ENCODE measurements at places on chromosomes 7 and 10.
A peak's percentile ranks its signal among the peaks of the same experiment; 100 is the strongest.

- DNase-seq = peak; percentile 88
Observed at GRCh38 chr7:37083311-37084096, 359.2 kb upstream of the AOAH start.

DNA sequence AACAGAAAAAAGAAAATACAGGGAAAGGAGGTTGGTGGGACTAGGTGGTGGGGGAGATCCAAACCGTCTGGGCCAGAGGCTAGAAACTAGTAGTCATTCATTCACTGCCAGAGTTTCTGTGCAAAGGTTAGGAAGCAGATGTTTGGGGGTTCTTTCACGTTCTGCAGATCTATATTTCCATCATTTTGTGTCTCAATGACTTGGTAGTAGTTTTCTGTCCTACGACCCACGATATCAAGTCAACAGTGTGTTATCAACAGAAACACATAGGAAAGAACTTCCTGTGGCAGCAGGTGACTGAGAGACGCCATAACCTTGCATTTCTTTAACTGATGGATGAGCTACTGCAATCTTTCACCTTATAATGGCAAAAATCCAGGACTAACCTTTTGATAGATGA lies 1.8 kb downstream of the CEP55 start:
- no peak for DNase-seq

- peak; percentile 80 for DNase-seq
Observed at GRCh38 chr7:74483402-74484336, 30.0 kb downstream of the GTF2IRD1 start.

GRCh38 chr7:95865716-95866371 lies 93.5 kb downstream of the DYNC1I1 start:
- peak; percentile 9 for DNase-seq
